ENCODE measurements at places on chromosomes 2 and 18.
A peak's percentile ranks its signal among the peaks of the same experiment; 100 is the strongest.

DNA sequence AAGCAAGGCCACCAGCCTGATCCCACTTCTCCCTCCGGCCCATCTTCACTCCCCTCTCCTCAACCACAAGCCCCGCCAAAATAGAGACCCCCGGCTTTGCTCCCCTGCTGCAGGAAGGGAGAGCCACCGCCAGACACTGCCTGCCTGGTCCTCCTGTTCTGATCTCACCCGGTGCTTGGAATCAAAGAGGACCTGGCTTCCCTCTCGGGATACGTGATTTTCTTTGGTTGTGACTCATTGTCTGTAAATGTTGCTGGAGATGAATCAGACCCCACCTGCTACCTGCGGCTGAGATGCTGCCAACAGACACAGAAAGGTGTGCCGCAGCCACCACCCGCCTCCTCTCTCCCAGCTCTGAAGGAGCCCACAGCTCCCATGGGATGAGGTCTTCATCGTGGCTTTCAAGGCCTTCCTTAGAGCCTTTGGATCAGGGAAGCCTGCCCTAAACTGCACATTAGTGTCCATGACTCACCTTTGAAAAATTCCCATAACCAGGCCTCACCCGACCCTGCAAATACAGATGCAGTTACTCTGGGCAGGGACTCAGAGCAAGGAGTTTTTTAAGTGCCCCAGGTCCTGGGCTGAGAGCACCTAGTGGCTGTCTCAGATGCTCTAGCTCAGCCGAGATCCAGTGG lies 79.4 kb upstream of the ZNF532 start:
- DNase-seq = no peak

GRCh38 chr2:226063704-226064440 lies 664.4 kb downstream of the NYAP2 start:
- DNase-seq = no peak

DNA sequence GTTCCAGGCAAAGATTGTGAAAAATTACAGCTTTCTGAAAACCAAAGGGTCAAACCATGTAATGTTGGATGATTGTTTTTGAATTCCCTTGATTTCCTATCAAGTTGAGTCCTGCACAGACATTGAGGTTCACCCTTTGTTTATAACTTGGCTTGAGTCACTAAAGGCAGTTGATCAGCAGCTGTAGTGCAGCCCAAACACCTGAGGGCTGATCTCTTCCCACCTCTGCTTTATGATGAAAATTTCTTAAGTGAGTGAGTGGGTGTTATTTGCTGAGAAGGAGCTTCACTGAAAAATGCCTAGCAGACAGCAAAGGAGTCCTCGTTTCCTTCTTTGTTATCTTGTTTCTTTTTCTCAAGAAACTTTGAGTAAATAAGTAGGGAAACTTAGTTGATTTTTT lies 31.9 kb upstream of the BMPR2 start:
- DNase-seq = no peak

DNA sequence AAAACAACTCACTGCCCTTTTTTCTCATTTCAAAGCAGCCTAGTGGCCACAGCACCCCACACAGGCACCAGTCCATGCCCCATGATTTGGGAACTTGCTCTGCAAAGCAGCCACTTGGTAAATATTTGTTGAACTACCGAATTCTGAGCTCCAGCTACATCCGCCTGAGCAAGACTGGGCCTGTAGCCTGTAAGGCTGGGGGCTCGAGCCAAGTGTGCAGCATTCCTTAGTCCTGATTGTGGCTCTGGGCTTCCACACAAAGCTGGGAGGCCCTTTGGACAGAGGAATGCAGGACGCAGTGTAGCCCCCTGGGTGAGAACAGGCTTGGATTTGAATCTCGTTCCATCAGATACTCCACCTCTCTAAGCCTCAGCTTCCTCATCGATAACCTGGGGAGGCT lies 88.4 kb downstream of the ACTR2 start:
- no peak for DNase-seq

- no peak for DNase-seq
Measured at GRCh38 chr2:217614498-217614897, 388.3 kb downstream of the TNS1 start.

- no peak for DNase-seq
Measured at GRCh38 chr2:220064111-220065030, 436.9 kb downstream of the SLC4A3 start.

- DNase-seq = no peak
Measured at GRCh38 chr18:53756610-53756972, 467.9 kb downstream of the MBD2 start.

DNA sequence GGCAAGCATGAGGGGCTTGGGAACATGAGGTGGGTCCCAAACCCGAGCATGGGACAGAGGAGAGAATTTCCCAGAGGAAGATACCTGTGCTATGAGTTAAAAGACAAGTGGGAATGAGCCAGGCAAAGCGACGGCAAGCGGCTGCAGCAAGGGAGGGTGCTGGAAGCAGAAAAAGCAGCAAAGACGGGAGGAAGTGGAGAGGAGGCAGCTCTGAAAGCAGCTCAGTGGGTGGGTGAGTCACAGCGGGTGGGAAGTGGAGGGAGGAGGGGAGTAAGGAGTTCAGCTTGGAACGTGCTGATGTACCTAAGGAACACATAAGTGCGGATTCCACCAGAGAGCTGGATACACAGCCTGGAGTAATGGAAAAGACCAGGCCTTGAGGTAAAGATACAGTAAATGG lies 41.4 kb downstream of the THUMPD2 start:
- no peak for DNase-seq

DNA sequence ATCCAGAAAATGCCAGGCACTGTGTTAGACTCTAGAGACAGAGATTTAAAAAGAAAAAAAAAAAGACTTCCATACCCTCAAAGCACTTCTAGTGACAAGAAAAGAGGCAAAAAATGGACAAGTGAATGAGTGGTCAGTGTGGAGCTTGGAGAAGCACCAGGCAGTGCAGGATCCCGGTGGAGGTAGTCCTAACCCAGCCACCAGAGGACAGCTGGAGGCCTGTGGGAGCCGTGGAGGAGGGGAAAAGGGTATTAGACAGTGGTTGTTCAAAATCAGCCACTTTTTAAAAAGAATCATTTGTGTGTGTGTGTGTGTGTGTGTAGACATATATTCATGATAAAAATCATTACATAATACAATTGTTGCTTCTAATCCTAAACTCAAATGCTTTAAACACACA lies 32.8 kb upstream of the EPAS1 start:
- DNase-seq = no peak

GRCh38 chr2:2520401-2520811 lies 189.3 kb upstream of the MYT1L start:
- no peak for DNase-seq

- no peak for DNase-seq
Measured at GRCh38 chr2:102848366-102848839, 86.6 kb downstream of the TMEM182 start.

GRCh38 chr2:219308142-219309101 lies 779 bp downstream of the PTPRN start:
- peak; percentile 74 for DNase-seq

- DNase-seq = no peak
Measured at GRCh38 chr2:86360776-86361175, 23.4 kb upstream of the REEP1 start.

GRCh38 chr2:220185766-220186305 lies 558.4 kb downstream of the SLC4A3 start:
- no peak for DNase-seq

- no peak for DNase-seq
Measured at GRCh38 chr2:27795868-27796277, 24.4 kb downstream of the MRPL33 start.

DNA sequence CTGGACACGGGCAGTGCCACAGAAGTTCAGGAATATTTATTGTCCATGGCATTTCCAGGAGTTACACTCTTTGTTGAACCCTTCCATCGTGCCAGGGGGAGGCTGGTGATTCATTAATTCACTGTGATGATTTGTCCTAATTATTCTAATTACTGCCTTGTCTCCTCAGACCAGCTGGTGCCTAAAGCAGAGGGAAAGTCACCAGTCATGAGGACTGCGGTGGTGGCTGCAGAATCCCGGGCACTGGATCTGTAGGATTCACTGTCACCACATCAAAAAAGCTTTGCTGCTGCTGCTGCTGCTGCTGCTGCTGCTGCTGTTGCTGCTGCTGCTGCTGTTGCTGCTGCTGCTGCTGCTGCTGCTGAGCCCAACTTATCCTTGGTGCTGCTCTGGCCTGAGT lies 908.2 kb downstream of the TSN start:
- no peak for DNase-seq

DNA sequence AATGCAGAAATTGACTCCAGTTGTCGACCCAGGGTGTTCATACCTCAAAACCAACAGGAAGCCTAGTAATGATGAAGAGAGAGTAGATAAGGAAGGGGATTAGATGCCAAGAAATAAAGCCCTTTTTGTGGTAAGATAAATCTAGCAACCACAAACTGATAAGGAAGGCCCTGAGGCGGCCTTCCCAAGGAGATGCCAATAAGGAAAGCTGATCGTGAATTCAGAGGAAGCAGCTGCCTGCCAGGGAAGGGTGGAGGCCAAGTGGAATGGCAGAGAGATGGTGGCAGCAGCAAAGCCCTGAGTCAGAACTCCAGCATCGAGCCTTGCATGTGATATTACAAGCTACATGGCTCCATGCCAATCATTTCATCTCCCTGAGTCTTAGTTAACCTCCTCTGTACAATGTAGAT lies 126.3 kb downstream of the IRS1 start:
- no peak for DNase-seq

GRCh38 chr2:228197504-228197903 lies 16.0 kb upstream of the SPHKAP start:
- no peak for DNase-seq

GRCh38 chr2:2730301-2730833 lies 399.3 kb upstream of the MYT1L start:
- DNase-seq = no peak

DNA sequence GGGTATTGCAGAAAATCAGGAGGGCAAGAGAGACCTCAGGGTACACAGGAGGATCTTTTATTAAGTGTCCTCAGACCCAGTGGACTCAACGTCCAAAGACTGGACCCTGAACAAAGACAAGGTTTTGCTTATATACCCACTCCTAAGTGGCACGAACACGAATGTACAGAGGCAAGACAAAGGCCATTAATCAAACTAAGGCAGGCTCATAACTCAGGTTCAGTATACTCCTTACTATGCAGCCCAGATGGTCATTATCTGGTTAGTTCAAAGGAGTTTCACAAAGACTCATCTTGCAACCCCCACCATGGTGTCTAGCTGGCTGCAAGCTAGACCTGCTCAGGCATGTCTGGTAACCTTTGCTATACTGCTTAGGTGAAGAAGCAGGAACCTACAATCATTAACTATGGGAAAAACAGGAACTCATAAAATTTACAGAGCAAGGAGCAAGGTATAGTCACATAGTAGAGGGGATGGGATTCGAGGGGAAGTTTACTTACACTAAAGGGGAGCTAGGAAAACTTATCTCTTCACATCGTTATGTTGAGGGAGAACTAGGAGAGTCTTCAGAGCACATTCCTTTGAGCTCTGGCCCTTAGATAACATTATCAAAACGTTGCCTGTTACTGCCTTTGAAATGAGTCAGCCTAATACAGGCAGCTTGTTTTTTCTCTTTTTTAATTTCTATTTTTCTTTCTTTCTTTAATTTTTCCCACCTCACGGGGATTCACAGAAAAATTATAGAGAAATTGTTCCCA lies 33.9 kb downstream of the SLC4A3 start:
- no peak for DNase-seq

- no peak for DNase-seq
Measured at GRCh38 chr18:32975163-32975436, 202.3 kb upstream of the KLHL14 start.

DNA sequence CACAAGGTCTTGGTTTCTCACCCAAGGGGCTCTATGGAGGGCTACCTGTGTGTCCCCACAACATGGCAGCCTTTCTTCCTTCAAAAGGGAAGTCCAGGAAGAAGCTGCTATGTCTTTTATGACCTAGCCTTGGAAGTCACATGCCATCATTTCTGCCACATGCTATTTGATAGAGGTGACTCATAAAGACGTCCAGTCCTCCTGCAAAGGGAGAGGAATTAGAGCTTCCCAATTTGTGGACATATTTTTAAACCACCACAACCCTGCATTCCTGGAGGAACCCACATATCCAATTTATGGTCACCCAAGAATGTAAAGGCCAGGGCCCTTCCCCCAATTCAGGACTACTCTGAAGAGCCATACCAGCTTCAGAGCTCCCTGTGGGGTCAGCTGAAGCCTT lies 246.2 kb downstream of the CYP26B1 start:
- DNase-seq = no peak

DNA sequence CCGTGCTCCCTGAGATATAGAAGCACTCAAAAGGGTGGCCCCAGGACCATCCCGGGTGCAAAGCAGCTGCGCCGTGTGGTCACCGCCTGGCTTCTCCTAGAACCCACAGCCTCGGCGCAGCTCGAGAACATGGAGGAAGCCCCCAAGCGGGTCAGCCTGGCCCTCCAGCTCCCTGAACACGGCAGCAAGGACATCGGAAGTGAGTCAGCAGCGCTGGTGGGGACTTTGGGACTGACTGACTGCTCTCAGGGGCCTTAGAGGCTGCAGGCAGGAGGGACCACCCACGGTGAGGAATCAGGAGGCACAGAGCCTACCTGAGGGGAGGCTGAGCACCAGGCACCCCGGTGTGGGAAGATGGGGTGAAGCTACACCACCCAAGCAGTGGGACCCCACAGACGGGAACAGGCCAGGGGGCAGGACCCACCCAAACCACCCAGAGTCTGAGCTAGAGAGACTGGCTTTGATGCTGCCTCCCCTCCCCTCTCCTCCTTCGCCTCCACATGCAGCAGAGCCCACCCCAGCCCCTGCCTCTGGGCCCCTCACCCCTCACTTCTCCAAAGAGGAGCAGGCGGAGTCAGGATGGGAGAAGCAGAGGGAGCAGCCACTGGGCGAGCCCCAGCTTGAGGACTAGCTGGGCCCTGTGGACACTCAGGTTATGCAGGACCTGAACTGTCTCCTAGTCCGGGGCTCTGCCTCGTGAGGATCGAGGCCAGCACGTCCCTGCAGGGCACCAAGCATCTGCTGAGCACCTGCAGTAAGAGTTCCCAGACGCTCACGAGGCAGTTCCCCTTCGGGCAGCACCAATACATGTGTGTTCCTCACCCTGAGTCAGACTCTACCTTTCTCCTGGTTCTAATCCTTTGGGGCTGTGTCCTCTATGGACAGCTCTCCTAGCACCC lies 28.7 kb downstream of the MTERF4 start:
- no peak for DNase-seq

GRCh38 chr18:32302806-32303205 lies 113.0 kb downstream of the MEP1B start:
- DNase-seq = no peak

DNA sequence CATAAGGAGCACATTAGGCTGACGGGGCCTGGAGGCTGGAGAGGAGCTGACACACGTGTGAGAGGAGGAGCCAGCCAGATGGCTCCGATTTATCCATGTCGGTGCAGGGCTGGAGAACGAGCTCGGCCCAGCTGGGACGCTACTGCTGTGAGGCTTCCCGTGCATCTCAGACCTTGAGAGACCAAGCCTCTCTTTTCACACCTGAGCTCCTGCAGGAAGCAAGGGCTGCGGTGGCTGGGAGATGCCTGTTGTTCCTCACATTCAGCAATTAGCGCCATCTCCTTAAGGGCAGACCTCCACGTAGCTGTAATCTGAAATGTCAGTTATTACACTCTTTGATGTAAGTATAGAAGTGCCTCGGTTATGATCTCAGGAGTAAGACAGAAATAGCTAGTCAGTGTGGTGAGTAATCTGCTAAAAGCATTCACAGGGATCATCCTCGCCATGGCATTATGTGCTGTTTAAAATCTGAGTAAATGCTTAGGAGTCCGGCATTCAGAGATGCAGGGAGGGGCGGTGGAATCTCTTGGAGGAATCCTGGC lies 107.9 kb downstream of the PRKCE start:
- no peak for DNase-seq
